ENCODE measurements at places on chromosomes 13 and 19.

DNA sequence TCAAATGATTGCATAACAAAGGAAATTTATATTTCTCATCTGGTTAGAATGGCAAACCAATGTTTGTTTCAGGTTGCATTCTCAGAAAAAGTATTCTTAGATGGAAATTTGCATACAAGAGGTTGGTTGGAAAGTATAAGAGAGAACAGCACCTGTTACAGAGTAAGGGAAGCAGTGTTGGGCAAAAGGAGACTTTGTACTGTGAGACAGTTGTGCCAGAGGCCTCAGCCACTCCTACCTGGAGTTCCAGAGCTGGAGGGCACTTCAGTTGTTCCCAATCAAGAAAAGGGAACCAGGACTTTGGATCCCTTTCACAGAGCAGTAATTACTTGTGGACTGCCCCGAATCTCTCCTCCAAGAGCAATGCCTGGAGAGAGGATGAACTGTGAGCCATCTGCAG is 81.8 kb downstream of the SPRY2 start:
- DNase-seq = no peak

GRCh38 chr19:3210347-3211017 is 14.0 kb upstream of the CELF5 start:
- no peak for DNase-seq

DNA sequence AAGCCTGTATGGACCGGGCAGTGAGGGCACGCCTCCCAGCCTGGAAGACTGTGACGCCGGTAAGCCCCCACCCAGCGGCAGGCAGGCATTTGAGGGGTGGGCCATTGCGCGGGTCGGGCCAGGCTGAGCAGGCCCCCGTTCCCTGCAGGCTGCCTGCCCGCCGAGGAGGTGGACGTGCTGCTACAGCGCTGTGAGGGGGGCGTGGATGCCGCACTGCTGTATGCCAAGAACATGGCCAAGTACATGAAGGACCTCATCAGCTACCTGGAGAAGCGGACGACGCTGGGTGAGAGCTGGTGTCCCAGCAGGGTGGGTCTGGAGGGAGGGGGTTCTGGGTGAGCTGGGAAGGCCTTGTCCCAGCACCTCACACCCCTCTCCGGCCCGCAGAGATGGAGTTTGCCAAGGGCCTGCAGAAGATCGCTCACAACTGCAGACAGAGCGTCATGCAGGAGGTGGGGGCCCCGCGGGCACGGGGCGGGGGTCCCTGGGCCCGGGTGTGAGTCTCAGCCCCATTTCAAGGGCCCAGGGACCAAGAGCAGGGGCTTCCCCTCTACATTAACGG is 7.1 kb downstream of the ARHGAP45 start:
- no peak for DNase-seq

DNA sequence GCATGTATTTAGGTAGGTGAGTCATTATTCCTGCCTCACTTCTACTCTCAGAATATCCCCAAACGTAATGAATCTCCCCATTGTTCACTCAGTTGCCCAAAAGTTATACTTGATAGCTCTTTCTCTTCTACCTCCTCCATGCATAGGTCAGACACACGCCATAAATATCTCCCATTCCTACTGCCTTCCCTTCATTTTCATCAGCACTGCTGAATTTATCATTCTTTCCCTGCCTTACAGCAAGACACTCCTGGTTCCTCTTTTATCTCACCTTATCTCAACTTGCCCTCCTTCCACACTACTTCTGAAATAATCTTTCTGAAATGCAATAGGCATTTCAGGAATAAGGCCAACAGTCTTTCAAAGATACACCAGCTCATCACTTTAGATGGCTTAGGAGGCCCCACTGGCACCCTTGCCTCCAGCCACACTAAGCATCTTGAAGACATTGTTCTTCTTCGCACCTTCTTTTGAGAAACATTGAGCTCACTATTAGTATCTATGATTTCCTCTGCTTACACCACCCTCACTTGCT is 333.9 kb downstream of the MYO16 start:
- no peak for DNase-seq

GRCh38 chr13:25453850-25454365 is 82.1 kb downstream of the ATP8A2 start:
- no peak for DNase-seq

DNA sequence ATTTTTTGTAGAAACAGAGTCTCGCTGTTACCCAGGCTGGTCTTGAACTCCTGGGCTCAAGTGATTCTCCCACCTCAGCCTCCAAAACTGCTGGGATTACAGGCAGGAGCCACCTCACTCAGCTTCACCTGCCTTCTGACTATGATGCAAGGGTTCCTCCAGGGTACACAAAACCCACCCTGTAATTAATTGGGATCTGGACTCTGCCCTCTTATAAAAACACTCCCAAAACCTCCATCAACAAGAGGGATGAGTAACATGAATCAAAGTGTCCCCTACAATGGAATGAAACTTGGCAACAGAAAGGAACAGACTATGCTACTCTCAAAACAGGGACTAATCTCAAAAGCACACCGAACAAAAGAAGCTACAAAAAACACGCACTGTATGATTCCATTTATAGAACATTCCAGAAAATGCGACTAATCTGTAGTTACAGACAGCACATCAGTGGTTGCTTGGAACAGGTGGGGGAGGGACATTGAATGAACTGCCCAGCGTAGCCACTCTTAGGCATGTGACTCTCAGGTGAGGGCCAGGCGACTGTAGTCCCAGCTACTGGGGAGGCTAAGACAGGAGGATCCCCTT is 3.2 kb upstream of the PRR36 start:
- no peak for DNase-seq

DNA sequence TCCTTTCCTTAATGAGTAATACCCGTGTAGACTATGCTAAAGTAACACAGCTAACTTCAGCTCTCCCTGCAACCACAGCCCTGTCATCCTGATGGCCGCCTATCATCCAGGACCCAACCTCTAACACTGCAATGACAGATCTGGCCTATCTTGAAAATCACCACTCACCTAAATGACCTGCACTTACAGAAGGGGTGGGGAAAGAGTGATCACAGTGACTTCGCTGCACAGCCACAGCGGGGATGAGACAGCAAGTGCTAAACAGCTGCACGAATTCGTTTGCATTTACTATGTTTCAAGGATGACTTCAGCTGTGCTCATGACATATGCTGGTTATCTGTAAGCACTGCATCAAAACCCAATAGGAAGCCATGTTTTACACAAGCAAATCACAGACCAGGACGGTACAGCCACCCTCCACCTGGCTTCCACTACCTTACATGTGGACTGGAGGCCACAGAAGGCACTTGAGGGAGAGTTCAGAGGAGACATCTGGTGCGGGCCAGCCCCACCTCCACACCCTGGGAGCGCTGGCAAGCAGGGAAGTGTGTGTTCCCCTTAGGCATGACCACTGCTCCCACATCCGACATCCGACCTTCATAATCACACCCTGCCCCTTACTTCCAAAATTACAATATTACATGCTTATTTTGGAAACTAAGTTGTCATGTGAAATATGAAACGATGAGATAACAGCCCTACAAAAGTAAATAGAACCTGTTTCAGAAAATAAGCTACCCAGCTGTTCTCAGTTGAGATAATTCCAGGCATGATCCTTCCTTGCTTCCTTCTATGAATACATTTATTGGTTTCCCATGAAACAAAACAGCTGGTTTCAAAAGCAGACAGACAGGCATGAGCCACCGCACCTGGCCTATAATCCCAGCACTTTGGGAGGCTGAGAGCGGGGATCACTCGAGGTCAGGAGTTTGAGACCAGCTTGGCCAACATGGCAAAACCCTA is 95.7 kb downstream of the STK24 start:
- DNase-seq = no peak

DNA sequence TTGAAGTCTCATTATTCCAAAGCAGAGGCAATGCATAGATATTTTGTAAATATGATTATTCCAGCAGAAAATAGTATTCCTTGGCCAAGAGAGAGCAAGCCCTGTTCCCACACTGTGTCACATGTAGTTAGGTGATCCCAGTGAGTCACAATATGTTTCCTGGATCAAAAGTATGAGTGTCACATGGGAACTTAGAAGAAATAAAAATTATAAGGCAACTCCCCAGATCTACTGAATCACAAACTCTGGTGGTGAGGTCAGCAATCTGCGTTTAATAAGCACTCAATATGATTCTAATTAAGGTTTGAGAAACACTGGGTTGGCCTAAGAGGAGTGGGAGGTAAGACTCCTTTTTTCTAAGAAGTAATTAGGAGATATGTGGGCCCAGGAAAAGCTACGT is 1504.5 kb upstream of the PCDH20 start:
- DNase-seq = no peak

GRCh38 chr19:19405971-19406877 is 749 bp downstream of the GATAD2A start:
- no peak for DNase-seq

GRCh38 chr19:5621945-5622464 is 571 bp downstream of the SAFB2 start:
- no peak for DNase-seq

DNA sequence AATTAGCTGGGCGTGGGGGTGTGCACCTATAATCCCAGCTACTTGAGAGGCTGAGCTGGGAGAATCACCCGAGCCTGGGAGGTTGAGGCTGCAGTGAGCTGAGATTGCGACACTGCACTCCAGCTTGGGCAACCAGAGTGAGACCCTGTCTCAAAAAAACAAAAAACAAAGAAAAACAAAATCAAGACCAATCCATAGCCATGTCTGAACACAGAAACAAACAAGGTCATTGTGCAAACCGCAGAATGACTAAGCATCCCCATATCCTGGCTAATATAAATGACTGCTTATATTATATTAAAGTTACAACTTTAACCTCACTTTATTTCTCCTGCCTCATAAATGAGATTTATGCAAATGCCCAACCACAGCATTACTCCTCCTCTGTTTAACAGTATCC is 2.3 kb upstream of the LYPD3 start:
- no peak for DNase-seq

DNA sequence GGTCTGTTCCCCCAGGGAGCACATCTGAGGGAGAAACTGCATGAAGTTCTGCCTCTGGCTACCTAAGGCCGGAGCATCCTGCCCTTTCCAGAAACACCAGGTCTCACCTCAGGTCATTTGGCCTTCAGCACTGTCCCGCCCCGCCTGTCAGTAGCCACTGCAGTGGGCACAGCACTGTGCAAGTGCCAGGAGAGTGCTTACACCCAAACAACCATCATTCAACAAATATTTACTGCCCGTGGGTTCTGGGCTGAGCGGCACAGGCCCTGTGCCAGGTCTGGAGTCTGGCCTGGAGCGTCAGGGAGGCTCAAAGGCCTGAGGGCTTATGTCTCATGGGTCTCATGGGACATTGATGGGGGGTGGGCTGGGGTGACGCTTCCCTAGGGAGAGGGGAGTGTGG is 2.8 kb downstream of the USF2 start:
- no peak for DNase-seq

DNA sequence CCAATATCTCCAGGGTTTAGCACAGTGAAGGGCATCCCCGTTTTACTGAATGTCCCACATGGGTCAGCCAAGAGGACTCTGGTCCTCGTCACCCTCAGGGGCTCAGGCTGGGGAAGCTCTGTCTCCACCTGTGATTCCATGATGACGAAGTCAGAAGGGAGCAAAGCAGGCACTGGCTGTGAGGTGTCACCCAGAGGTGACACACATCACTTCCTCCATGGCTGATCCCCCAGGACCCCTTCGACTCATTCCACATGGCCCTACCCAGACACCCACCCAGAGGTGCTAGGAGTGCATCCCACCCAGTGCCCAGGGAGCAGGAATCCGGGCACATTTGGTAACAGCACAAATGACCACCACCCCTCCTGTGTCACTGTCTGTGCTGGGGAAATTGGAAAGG is 145.2 kb upstream of the VSTM2B start:
- DNase-seq = no peak

Measured in AG09309 (cell line).